CD4-positive, alpha-beta T cell treated with Interleukin-10 for 1 hour (primary cell): ENCODE measurements at places on chromosomes 12 and 14.

DNA sequence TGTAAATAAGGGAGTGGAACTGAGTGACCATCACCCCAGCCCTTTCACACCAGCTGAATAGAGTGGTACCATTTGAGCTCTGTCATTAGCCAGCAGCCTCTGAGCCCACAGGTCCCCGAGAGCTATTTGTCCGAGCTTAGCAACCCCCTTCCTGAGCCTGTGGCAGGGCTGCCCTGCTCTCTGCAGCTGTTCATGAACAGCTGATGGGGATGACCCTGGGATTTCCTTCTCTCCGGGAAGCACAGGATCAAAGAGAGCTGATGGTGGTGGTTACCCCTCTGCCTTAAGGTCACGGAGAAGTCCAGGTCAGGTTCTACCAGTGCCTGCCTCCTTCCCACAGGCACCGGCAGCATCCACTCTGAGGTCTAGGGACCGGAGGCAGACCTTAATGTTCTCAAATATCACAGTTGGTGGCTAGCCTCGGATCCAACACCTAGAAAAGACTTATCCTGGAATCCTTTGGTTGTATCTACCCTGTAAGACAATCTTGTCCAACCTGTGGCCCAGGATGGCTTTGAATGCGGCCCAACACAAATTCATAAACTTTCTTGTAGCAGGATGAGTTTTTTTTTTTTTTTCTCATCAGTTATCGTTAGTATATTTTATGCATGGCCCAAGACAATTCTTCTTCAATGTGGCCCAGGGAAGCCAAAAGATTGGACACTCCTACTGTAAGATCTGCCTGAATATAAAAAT, 81.1 kb downstream of the ESRRB start:
- DNase-seq, result no peak

GRCh38 chr14:54643696-54644176, 76.8 kb downstream of the SAMD4A start:
- DNase-seq, result no peak

- no peak for DNase-seq
These were observed 1.2 kb upstream of the NEK9 start for GRCh38 chr14:75127903-75128595.

DNA sequence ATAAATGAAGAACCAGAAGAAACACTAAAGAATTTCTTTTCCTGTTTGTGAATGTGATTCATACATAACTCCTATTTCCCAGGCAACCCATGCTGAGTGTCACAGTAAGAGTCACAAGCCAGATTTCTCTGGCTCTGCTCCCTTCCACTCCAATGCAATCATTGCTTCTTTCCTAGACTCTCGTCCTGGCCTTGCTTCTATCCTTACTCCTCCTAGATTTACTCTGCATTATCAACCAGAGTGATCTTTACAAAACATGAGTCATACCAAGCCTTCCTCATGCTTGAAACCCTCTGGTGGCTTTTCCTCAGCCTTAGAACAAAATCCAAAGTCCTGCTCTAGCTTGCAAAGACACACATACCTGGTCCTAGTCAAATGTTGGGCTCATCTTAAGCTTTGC, 13.3 kb downstream of the IL22 start:
- DNase-seq, result no peak

- DNase-seq, result no peak
These were observed 26.2 kb downstream of the IRF2BPL start for GRCh38 chr14:77002335-77002734.

DNA sequence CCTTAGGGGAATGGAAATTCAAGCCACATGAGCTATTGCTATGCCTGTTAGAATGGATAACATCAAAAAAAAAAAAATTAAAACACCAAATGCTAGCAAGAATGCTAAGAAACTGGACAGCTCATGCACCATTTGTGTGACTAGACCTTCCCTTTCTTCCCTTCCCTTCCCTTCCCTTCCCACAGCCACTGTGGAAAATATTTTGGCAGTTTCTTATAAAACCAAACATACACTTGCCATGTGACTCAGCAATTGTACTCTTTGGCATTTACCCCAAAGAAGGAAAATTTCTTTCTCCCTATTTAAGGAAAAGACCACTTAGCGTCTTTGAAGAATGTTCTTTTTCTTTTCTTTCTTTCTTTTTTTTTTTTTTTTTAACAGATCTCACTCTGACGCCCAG, 49.1 kb upstream of the FKBP4 start:
- DNase-seq, result no peak

- no peak for DNase-seq
These were observed 35.8 kb upstream of the FBXO33 start for GRCh38 chr14:39467889-39468524.

- no peak for DNase-seq
These were observed 82.1 kb upstream of the TMCC3 start for GRCh38 chr12:94732367-94732990.

GRCh38 chr12:102172436-102172835, 25.2 kb downstream of the PMCH start:
- DNase-seq, result no peak

GRCh38 chr12:110744601-110745264, 2.0 kb upstream of the PPP1CC start:
- no peak for DNase-seq

- DNase-seq, result no peak
These were observed 170.2 kb downstream of the ETV6 start for GRCh38 chr12:11819643-11820042.

GRCh38 chr14:87148655-87149054, 844.3 kb downstream of the GALC start:
- no peak for DNase-seq

GRCh38 chr14:52348279-52348678, 34.2 kb downstream of the PTGER2 start:
- no peak for DNase-seq

- no peak for DNase-seq
These were observed 163.9 kb downstream of the ASCL4 start for GRCh38 chr12:107938446-107938845.

DNA sequence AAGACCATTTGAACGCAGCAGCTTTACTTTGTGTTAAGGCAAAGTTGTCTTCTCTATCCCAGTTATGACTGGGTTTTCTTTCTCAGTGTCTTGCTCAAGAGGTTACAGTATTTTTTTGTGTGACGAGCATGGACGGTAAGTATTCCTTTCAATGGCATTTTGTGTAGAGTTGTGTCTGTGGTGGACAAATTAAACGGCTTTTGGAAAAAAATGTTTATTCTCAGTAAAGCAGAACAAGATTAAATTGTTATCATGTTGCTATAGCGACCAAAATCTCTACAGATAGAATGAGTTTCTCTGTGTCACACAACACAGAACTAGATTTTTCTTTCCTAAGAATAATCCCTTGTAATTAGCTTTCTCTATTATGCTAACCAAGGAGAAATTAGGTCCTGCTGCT, 417.1 kb downstream of the AEBP2 start:
- DNase-seq, result no peak

- no peak for DNase-seq
These were observed 1390.7 kb downstream of the FSCB start for GRCh38 chr14:43116341-43116740.

GRCh38 chr12:47207340-47207717, 127.6 kb upstream of the AMIGO2 start:
- peak; percentile 63 for DNase-seq

GRCh38 chr12:58487678-58488161, 432.6 kb downstream of the LRIG3 start:
- DNase-seq, result no peak

- DNase-seq, result no peak
These were observed 2.8 kb upstream of the A2ML1 start for GRCh38 chr12:8819666-8819980.

- no peak for DNase-seq
These were observed 23.6 kb downstream of the OR11H4 start for GRCh38 chr14:20262642-20263128.

DNA sequence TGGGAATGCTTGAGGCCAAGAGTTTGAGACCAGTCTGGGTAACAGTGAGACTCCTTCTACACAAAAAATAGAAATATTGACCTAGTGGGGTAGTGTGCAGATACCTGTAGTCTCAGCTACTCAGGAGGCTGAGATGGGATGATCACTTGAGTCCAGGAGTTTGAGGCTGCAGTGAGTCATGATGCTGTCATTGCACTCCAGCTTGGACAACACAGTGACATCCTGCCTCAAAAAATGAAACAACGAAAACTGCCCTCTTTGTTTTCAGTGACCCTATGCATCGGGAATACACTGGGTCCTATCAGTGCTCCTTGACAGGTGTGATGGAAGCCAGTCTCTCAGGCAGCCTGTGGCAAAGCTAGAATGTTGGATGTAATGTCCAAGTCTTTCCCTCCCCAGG, 311.5 kb upstream of the OR4E1 start:
- DNase-seq, result no peak

GRCh38 chr14:104158827-104159798, 20.7 kb downstream of the KIF26A start:
- DNase-seq, result no peak
